ENCODE measurements at places on chromosomes 3 and 15. TPM values are rescaled to one million over a fixed set of nuclear protein-coding genes. Genes with fewer than 3 reads are reported as not detected.

GRCh38 chr15:65055201-65055870, 10.1 kb downstream of the SLC51B start:
- peak; percentile 55 for DNase-seq

CALML4 gene
- 5.2 TPM for total RNA-seq

DNA sequence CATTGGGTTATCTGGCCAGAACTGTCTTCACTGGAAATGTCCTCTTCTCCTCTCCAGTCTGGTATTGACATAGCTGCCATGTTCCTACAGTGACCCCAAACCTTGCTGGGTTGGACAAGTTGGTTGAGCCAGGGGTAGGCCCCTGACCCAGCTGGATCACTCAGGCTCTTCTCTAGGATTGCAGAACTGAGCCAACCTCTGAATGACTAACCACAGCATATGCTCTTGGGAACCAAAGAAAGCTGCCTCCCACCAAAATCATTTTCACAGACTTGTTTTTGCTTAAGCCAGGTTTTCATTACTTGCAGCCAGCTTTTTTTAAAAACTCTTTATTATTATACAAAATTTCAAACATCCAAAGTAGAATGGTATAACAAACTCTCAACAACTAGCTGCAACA, 41.4 kb downstream of the FSIP1 start:
- DNase-seq = no peak

DNA sequence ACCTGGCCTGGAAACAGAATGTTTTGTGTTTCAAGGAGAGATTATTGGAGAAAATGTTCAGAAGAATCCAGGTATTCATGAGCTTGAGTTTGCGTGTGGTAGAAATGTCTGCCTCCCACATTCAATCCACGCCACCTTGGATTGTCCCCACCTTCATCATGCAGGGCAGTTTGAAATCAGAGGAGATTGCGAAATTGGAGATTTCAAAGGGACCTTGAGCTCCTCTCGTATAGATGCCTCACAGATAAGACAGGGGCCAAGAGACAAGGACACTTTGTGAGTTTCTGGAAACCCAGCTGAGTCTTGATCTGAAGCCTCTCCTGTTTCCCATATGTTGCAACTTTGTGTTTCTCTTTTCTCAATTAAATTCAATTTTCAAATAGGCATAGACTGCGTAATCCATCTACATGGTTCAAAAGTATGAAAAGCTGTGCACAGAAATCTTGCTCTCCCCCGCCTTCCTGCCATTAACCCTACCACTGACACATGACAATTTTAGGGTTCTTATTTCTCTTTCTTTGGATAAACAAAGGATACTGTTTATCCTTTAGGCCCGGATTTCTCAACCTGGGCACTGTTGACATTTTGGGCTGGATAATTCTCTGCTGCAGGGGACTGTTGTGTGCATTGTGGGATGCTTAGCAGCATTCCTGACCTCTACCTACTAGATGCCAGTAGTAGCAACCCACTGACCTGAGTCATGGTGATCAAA, 53.8 kb downstream of the CMTM8 start:
- DNase-seq = no peak

DNA sequence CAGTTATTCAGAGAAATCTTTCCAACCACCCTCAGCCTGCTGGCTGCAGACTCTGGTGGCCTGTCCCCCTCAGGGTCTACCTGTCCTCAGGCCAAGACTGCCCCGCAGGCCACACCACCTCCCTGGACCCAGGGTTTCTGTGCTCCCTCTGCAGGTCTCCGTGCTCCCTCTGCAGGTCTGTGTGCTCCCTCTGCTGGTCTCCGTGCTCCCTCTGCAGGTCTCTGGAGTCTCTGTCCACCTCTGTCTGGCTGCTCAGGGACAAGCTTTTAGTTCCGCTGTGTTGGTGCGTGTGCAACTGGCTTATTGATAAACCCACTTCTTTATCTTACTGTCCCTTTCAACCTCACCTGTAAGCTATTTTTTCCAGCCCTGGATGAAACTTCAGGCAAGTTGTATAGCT, 30.1 kb downstream of the BDH1 start:
- DNase-seq = no peak

DNA sequence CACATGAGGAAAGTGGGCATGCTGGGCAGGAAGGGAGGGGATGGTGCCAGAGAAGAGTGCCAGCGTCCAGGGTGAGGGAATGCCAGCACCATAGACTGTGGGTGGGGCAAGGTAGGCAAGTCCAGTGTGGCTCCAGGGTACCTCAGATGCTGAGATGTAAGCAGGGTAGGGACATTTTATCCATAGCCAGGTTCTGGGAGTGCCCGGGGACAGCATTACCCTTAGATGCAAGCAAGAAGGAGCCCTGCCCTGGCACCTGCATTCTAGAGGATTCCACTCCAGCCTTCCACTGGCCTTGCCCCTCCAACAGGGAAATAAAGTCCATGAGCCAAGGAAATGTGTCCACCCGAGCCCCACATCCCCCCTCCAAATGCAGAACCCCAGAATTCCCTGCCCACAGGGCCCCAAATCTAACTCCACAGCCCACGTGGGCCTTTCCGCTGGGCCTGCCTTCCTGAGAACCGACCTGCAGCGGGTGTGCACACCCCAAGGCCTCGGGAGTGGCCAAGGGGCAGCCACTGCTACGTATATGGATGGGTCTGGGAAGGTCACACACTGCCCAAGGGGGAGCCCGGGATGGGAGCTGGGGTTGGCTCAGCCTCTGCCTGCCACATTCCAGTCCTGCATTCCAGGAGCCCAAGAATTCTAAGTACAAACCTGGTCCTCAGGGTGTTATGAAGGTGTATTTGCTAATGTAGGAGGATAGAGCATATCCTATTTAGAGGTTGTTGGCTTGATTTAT, 20.3 kb upstream of the CYP11A1 start:
- DNase-seq = peak; percentile 36

ANKRD63 gene
- not detected for total RNA-seq

- DNase-seq = no peak
Measured at GRCh38 chr3:134636406-134636805, 14.4 kb downstream of the KY start.

- DNase-seq = no peak
Measured at GRCh38 chr3:14935592-14936345, 11.6 kb upstream of the NR2C2 start.

GRCh38 chr15:85545185-85545584, 164.8 kb downstream of the AKAP13 start:
- DNase-seq = no peak

SAMD7 gene
- total RNA-seq = not detected

- no peak for DNase-seq
Measured at GRCh38 chr3:152915695-152916094, 80.8 kb downstream of the P2RY1 start.

GOLGB1 gene
- total RNA-seq = 24.4 TPM

DNA sequence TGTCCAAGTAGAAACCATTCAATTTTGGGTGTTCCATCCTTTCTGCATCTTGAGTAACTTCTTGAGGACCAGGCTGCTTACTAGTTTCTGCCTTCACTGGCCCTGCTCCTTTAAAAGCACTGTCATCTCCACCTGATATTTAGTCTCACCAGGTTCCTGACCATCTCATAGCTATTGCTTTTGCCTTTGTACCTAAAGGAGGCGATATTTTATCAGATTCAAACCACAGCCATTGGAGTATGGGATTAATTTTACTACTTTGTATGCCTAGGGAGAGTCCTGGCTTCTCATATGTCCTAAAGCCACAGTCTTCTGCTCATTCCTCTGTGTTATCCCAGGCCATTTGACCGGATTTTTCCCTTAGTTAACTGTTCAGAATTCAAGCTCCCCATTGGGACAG, 51.8 kb upstream of the RFX7 start:
- DNase-seq = no peak

DNA sequence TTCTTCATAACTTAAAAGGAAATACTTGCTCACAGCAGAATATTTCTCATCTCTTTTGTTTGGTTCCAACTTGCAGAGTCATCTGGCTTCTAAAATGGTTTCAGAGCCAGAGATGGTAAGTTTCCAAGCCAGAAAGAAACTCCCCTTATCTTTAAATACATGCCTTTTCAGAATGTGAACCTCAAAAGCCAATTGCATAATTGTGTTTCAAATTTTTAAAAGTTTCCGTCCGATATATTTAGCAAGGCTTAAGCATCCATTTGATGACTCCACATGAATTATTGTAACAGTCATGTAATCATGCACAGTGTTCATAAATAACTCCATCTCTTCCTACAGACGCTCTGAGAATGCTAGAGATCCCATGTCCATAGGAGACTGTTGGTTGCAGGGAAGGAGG, 40.6 kb upstream of the C3orf80 start:
- DNase-seq = no peak

GRCh38 chr3:63974451-63974850, 48.8 kb downstream of the PSMD6 start:
- no peak for DNase-seq

GRCh38 chr3:128725547-128726022, 398 bp upstream of the RAB7A start:
- DNase-seq = no peak

DNA sequence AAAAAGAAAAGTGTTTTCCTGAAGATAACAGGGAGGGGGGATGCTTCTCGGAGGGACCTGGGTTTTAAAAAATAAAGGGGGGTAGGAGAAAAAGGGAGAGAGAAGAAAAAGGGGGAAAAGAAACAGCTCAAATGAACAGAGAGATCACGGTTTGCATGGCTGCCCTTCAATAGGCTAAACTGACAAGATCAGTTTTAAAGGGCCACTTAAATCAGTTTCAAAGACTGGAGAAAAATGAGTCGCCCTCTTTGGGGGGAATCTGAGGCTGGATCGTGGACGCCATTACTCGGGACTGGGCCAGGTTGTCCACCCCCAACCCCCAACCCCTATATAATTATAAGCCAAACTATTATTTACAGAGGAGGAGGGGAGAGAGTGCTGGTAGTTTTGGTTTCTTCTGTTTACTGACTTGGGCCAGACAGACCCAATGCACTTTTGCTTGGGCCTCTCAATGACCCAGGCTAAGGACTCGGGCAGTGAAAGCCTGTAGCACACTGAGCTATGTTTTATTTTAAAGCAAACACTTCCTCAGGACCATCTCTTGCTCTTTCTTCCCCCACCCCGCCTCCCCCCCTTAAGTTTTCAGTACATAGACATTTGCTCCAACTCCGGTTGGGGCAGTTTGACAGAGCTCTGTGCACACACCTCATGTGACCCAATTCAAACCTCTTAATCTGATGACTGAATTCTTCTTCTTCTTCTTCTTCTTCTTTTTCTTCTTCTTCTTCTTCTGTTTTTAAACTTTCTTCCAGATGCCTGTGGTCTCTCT, 6.3 kb downstream of the NR2F2 start:
- peak; percentile 34 for DNase-seq

DNA sequence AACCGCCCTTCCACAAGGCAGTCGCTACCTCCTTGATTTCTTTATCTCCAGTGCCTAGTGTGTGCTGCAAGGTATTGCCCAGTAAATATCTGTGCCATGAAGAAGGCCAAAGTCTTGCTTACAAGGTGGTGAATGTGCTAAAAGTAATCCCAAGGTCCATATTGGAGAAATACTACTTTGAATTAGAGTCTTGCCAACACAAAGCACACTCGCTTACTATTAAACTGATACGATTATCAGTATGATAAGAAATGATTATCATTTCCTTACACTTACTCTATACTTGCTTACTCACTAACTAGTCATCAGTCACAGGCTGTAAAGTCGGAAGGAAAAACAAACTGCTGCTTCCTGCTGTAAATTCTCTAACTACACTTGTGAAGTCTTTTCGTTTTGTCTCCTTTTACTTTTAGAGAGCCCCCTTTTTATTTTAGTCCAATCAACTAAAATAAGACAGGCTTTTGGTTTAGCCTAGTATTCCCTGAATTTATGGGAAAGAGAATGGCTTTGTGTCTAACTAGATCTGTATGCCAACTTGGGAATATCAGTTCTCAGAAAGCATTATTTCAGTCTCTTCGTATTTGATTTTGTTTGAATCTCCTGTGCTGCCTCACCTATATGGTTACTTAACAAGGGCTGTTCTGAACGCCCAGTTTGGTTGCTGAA, 107.1 kb upstream of the TSC22D2 start:
- peak; percentile 56 for DNase-seq

PAQR5 gene
- total RNA-seq = 5.3 TPM

DNA sequence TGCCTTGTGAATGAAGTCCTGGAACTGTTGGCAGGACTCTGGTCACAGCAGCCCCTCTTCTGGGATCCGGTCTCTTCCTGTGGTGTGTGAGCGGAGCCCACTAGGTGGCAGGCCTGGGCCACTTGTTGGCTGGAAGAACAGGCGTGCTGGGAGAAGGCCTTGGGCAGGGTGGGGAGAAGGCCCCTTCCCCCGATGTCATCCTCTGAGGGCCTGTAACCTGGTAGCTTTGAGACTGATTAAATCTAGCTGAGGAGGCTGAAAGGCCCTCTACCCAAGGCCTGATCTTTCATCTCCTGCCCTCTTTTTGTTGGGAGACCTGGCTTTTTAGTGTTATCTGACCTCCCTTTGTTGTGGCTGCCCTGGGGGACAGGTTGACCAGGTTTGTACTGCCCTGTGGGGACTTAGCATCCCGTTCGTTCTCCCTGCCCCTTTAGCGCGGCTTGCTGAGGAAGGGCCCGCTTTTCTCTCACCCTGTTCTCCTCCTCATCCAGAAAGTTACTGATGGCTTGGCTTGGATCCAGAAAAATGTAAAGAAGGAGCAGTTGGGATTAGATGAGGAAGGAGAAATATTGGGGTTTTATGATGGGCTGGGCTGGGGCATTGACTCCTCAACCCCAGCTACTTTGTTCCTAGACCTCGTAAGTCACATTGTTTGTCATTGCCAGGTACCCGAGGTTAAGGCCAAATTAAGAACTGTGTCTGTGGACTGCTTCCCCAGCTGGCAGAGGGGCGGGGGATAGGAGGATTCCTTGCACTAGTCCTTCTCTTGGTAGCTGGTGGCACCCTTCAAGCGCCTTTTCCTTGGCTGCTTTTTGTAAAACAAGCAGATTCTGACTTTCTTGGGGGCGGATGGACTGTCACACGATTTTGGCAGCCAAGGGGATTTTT, 48.5 kb downstream of the CHCHD6 start:
- DNase-seq = peak; percentile 75

DNA sequence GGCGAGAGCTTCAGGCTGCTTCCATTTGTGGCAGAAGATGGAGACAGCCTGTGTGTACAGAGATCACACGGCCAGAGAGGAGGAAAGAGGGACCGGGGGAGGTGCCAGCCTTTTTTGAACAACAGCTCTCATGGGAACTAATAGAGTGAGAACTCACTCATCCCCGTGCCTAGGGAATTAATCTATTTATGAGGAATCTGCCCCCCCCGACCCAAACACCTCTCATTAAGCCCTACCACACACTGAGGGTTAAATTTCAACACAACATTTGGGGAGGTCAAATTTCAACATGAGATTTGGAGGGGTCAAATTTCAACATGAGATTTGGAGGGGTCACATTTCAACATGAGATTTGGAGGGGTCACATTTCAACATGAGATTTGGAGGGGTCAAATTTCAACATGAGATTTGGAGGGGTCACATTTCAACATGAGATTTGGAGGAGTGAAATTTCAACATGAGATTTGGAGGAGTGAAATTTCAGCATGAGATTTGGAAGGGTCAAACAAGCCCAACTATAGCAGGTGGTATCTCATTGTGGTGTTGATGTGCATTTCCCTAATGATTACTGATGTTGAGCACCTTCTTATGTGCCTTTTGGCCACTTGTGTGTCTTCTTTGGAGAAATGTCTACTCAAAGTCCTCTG, 20.6 kb upstream of the RFTN1 start:
- DNase-seq = no peak

GRCh38 chr15:69451951-69452691, 497 bp upstream of the RPLP1 start:
- DNase-seq = no peak

RASA2 gene
- 16.0 TPM for total RNA-seq

GRCh38 chr3:59131016-59131766, 81.4 kb upstream of the CFAP20DC start:
- DNase-seq = no peak

PLIN1 gene
- not detected for total RNA-seq

Data from A172 (cell line).